Gastroesophageal sphincter (tissue), 4 donors: ENCODE measurements at places on chromosomes 11 and 22.

- ATAC-seq: no peak
These were observed 86.7 kb downstream of the NTM start for GRCh38 chr11:131457163-131457562.

DNA sequence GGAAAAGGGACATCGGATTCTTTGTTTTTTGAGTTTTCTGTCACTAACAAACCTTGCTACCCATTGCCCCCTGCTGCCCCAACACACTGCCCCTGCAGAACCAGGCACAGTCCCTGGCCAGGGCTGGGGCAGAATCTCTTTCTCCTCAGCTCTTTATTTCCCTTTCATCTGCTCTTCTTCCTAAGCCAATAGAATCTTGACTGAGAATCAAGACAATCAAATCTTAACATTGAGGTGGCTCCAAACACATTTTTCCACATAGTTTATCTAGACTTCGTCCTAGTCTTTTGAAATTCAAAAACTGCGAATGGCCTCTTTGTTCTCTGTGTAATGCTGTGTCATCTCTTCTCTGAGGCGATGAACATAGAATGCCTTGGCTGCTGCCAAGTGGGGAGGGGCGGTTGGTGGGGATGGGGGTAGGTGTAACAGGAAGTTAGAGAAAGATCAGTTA is 16.1 kb upstream of the NTM start:
- ATAC-seq: no peak

- no peak for ATAC-seq
These were observed 24.7 kb upstream of the SOX6 start for GRCh38 chr11:16380941-16381568.

DNA sequence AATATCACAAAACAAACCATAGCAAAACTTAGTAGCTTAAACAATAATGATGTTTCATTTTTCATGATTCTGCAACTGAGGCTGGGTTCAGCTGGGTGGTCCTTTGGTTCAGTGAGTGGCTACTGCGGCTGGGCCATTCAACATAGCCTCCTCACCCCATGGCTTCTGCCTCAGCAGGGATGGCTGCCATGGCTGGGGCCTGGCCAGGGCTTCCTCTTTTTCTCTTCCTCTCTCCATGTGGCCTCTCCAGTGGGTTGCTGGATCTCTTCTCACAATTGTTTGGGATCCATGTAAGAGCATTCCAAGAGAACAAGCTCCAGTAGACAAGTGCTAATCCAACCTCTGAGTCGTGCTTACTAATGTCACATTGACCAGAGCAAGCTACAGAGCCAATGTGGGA is 248.6 kb upstream of the PLET1 start:
- no peak for ATAC-seq

DNA sequence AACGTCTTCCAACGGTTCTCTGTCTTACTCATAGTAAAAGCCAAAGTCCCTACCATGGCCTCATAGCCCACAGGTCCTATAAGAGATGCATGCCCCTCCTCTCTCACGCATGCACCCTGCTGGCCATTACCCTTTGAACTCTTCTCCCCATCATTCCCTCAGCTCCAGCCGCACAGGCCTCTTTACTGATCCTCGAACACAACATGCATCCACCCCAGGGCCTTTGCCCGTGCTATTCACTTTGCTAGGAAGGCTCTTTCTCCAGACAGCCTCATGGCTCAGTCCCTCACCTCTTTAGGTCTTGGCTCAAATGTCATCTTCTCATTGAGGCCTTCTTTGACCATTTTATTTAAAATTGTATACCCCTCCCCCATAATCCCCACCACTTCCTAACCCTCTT is 7.5 kb downstream of the AP1B1 start:
- no peak for ATAC-seq

GRCh38 chr11:120224972-120225909 is 14.4 kb downstream of the OAF start:
- ATAC-seq: peak; percentile 76

DNA sequence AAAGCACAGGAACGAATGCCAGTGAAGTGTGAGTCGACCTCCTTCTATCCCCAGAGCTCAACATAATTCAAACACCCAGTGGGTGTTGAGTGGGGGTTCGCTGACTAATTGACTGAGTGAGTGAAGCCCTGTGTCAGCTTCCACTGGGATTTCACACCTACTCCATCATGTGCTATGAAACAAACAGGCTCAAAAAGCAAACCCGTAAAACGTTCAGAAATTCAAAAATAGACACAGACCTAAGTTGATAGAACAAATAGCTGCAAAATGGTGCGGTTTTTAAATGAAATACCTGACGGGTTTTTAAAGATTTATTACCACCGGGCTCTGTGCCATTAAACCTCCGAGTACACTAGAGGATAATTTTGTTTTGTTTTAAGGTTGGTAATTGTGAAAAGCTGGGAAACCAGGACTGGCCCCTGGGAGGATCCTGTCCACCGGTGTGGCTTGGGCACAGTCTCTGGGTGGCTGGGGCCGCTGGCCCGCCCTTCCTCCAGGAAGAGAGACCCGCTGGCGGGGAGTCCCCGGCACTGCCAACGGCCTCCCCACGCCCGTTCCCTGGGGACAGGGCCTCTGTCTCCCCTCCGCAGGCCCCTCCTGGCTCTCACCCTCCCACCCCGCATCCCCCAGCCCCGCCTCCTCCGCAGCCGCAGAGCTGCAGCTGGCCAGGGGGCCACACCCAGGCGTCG is 13.6 kb downstream of the KCNJ5 start:
- peak; percentile 31 for ATAC-seq

DNA sequence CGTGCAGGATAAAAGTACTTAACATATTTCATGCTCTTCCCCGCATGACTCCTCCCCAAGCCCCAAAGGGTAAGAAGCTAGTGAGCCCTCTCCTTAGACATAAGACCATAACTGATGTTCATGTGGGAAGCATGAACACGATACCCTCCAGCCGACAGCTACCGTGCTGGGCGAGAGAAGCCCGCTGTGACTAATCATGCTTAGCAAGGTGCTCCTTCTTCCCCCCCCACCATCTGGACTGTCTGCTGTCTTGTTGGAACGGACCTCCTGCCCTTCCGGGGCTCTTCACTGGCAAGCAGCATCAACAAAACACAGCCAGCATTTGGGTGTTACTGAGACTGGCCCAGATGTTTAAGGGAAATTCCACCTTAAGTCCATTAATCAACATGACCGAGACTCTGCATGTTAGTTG is 200.6 kb downstream of the DBX1 start:
- no peak for ATAC-seq

GRCh38 chr11:48024635-48025071 is 44.3 kb downstream of the PTPRJ start:
- ATAC-seq: no peak

DNA sequence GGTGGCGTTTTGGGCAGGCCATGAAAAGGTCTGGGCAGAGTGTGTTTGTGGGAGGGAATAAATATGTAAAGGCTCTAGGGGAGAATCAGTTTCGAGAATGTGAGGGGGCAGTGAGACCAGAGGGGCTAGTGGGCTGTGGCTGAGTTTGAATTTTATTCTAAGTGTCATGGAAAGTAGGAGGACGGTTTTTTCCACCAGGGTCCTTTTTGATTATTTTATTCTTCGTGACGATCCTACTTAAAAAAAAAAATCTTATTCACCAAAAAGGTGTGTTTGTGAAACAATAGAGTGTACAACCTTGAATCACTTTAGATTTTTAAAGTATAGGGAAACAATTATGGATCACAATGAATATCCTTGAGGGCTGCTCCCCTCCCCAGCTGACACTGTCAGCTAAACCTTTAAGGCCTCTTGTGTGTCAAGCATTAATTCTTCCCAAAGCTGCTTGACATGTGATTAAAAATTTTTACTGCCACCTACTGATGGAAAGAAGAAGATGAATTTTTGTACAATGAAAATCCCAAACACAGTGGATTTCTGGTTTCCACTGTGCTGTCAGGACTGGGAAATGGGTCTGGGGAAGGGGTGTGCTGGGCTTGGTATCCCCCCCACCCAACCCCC is 107.5 kb upstream of the OR4B1 start:
- peak; percentile 19 for ATAC-seq

DNA sequence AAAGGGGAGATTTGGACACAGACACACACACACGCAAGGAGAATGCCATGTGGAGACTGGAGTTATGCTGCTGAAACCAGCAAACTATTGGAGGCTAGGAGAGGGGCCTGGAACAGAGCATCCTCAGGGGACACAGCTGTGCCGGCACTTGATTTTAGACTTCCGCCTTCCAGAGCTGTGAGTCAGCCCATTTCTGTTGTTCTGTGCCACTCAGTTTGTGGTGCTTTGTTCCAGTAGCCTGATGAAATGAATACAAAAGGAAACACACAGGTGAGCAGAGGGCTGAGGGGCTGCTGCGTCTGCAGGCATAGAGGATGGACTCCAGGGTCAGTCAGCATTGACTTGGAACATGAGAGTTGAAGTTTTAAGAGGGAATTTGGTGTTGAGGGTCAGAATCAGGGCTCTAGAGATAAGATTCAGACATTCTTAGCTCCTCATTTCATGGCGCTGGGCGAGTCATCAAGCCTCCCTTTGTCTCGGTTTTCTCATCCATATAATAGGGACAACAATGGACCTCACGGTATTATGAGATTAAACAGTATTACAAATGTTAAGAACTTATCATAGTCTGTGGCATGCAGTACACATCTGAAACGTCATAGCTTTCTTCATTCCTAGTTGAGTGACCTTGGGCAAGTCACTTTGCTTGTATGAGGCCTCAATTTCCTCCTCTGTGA is 191.0 kb downstream of the MIAT start:
- ATAC-seq: no peak

DNA sequence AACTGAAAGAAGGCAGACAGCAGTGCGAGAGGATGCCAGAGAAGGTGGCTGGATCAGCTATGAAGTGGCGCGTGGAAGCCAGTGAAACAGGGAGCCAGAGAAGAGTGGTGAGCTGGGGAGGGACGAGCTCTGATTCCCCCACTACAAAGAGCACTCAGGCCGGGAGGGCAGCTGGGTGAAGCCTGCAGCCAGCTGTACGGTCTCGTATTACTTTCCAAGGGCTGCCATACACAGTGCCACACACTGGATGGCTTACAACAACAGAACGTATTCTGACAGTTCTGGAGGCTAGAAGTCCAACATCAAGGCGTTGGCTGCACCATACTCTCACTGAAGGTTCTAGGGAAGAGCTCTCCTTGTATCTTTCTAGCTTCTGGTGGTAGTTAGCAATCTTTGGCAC is 47.1 kb upstream of the WNT11 start:
- ATAC-seq: no peak

DNA sequence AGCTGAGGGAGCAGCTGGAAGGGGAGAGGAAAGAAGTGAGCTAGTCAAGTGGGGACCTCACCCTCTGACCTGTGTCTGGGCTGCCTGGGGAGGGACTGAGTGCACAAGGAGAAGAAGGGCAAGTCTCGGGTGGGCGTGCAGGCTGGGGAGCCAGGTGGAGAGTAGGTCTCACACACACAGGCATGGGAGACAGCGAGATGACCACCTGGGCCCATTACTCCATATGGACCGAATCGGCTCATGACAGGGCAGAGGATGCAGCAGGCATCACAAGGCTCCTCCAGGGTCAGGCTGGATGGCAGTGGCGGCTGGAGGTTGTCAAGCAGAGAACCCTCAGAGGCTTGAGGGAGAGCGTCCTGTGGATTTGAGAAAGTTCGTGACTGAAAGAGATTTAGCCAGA is 63.5 kb downstream of the CEP164 start:
- no peak for ATAC-seq

DNA sequence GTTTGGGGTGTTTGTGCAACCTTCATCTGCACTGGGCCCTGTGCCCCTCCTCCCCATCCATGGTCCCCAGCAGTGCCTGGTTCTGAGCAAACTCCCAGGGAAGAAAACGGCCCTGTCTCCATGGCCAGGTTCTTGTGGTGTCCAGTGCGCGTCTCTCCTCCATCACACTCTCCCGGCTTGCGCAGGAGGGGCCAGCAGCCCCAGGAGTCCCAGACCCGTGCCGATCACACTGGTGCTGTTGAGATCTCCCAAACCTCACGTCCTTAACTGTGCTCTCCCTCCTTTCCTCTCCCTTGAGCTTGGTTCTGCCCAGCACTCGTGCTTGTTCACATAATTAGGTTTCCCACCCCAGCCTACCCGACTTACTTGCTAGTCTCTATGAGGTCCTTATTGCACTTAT is 10.9 kb upstream of the GRK2 start:
- ATAC-seq: no peak

GRCh38 chr11:57763568-57763967 is 2.0 kb downstream of the CTNND1 start:
- no peak for ATAC-seq

- no peak for ATAC-seq
These were observed 478.1 kb upstream of the CHORDC1 start for GRCh38 chr11:90700789-90701439.

- no peak for ATAC-seq
These were observed 12.3 kb downstream of the KCNJ1 start for GRCh38 chr11:128854841-128855240.

GRCh38 chr11:63623513-63624140 is 9.4 kb upstream of the PLAAT3 start:
- no peak for ATAC-seq

DNA sequence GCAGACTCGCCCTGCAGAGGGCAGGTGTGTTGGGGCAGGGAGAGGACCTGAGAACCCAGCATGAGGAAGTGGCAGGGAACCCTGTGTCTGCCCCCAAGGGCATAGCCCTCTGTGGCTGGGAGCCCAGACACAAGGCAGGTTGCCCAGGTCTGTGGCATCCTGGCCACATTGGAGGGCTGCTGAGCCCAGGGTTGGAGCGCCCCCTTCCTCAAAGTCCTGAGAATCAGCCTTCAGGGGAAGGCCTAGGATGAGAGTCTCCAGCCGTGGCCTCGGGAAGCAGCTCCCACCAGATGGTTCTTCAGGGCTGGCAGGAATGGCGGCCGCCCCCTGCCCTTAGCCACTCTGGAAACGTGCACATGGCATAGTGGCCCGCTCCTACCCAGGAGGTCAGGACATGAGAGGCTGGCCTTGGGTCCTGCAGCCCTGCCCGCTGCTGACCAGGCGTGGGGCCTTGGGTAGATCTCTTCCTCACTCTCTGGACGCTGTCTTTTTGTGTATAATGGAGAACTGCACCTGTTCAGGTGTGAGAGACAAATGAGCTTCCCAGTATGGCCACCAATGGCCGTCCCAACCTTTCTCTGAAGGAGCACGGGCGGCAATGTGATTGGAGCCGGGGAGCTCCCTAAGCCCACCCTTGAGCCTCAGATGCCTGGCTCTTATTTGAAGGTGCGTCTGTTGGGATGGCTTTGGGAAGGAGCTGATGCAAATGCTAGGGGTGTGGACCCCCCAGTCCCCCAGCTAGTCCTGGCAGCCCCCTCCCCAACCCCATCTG is 4.6 kb upstream of the CDC42BPG start:
- ATAC-seq: no peak

DNA sequence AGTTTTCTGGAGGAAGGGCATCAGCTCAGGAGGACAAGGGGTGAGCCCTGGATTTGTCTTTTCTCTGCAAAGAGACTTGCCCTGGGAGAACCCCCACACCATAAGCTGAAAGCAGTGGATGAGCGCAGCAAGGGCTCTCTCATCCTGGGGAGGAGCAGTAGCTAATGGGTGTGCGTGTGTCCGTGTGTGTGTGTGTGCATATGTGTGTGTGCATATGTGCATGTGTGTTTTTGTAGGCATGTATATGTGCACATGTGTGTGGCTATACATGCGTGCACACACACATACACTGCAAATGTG is 45.3 kb downstream of the SMIM38 start:
- no peak for ATAC-seq
